ENCODE measurements at places on chromosomes 7 and 10.

DNA sequence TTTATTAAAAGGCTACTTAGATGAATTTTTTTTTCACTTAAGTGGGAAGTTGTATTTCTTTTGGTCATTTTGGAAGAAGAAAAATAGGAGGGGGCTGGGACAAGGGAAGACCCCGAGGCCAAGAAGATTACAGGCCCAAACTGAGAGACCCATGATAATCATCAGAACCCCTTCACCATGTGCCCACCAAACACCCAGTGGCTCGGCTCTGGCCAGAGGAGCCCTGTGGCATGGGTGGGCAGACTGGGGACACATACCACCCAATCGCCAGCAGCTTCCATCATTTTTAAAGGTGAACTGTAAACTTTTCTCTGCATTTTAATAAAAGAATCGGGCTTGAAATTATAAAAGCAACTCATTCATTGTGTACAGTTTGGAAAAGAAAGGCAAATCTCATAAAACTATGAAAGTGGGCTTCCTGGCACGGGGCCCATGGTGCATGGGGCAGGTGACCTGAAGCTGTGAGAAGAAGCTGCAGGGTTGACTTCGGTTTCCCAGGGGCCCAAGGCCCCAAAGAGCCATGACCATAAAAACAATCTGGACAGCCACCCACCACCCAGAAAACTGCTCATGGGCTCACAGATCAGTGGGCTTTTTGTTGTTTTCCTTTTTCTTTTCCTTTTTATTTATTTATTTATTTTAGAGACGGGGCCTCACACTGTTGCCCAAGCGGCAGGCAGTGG, 29.4 kb upstream of the RET start:
- no peak for DNase-seq

DNA sequence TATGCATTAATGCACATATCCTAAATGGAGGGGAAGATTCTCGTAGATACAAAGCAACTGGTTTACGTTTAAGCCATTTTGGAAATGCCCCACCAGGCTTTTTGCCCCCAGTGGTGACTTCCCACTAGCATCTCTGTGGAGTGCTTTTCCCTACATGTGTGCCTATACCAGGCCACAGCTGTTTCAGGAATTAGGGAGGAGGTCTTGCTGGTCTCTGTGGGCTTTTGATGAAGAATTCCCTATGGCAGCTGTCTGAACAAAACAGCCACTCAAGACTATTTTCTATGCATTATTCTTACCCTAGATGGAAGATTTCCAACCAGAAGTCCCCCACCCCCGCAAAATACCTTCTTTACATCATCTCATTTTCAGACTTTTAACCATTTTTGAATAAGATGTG, 52.0 kb upstream of the NMT2 start:
- DNase-seq, result no peak

GRCh38 chr10:21264271-21264670, 261.2 kb downstream of the SKIDA1 start:
- DNase-seq, result no peak

DNA sequence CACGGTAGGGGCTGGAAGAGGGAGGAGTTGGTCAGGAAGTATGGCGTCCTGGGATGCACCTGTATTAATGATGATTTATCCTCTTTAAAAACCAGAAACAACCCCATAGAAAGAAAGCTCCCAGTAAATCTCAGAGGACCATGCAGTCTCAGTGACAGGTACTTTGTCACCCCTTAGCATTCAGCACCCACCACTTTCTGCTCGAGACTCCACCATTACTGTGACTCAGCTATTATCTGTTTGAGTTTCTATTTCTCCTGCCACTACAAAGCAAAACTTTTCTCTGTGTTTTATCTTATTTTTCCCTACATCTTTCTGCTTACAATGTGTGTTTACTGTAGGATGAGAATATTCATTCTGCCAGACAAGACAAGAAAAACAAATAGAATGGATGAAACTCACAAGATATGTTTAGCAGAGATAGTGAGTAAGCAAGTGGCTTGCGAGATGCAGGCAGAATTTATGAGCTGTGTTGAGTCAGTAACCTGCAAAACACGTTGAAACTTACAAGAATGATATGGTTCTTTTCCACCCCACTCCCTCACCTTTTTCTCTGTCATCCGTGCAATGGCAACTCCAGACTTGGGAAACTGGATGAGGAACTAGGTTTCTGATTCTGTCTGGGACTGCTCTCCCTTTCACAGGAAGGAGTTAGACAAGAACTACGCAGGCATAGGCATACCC, 127.1 kb downstream of the AOAH start:
- DNase-seq, result no peak

GRCh38 chr7:96303686-96304443, 18.0 kb downstream of the SLC25A13 start:
- no peak for DNase-seq

DNA sequence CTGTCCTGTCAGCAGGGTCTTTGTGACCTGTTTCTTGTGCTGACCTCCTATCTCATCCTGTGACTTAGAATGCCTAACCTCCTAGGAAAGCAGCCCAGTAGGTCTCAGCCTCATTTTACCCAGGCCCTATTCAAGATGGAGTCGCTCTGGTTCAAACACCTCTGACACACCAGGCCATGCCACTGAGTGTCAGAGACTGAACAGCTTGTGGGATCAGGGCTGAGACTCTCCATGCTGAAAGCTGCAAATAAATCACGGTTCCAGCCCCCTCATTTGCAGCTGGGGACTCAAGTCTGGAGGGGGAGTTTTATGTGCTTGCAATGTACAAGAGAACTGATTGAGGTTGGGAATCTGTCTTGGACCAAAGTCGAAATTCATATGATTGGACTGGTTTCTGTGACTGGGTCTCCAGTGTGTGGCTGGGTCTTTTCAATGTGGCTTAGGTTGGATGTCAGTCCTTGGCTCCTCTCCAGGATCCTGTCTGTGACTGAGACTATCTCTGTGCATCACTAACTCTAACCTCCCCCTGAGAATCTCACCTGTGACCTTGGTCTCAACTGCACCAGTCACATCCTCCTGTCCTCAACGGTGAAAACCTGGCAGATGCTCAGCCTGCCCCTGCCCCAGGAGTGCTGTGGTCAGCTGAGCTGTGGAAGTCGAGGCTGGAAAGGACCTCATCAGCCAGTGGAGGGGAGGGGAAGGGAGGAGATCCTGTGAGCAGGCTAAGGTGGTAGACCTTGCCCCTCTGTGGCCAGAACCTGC, 11.7 kb downstream of the PRF1 start:
- DNase-seq, result no peak

DNA sequence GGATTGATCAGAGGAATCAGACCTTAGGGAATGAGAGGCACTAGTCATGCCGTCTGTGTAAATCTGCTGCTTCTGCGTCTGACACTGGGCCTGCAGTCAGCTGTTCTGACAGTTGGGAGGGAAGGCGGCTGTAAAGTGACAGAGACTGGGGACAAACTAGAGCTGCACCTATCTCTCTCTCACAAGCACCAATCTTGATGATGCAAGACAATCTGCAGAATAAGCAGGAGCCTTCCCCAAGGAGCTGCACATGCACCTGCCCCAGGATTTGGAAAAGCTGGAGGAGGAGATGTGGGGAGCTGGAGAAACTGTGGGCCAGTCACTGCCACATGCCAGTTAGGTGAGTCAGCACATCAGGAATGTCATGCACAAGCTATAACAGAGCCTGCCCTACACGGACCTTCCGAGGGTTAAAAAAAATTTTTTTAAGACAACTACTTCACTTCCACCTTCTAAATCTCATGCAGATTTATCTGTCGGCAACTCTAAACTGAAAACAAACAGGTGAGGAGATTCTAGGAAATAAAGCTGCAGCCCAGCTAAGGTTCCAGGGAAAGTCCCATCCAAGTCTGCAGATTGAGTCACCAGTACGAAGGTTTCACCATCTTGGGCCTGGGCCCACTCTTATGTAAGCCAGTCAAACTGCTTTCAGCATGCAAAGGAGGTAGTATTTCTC, 39.2 kb downstream of the ENO4 start:
- no peak for DNase-seq

DNA sequence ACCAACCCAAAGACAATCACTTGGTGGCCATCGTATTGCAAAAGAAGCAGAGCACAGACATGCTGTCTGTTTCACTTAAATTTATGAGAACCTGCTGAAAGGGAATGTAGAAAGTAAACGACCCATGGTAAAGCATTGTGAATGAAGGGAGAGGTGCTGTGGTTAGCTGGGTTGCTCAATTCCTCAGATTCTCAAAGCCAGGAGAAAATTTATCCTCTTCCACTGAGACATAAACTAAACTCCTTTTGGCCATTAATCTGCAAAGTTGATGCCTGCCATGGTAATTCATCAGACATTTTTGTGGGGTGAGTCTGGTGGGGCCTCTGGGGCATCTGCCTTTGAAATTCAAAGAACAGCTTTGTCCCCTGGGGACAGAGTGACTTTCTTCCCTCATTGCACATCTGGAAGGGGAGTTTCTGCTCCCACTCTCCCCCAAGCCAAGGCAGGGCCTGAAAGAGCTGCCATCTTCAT, 951.0 kb downstream of the LRMDA start:
- DNase-seq, result no peak

GRCh38 chr10:75941223-75941801, 509.9 kb downstream of the LRMDA start:
- DNase-seq, result no peak

DNA sequence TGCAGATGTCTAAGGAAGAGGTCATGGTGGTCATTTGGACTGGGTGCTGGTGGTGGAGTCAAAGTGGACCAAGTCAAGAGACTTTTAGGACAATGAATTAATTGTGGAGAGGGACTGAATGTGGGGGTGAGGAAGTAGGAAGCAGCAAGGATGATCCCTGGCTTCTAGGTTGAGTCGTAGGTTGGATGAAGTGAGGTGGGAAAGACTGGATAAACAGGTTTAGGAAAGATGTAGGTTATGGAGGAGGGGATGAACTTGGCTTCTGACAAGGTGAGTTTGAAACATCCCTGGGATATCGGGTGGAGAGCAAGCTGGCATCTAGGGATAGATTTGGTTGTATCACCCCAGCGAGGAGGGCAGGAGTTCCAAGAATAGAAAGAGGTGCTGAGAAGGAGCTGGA, 7.6 kb downstream of the SEMA4G start:
- DNase-seq, result no peak

- peak; percentile 27 for DNase-seq
Measured at GRCh38 chr10:8035006-8035640, 19.4 kb upstream of the GATA3 start.

GRCh38 chr7:23211589-23211988, 29.7 kb downstream of the NUP42 start:
- no peak for DNase-seq

GRCh38 chr10:118720685-118721538, 33.9 kb downstream of the CACUL1 start:
- DNase-seq, result no peak

GRCh38 chr10:3820255-3820654, 35.2 kb upstream of the KLF6 start:
- no peak for DNase-seq

- no peak for DNase-seq
Measured at GRCh38 chr7:96861-97260, 95.5 kb upstream of the FAM20C start.

DNA sequence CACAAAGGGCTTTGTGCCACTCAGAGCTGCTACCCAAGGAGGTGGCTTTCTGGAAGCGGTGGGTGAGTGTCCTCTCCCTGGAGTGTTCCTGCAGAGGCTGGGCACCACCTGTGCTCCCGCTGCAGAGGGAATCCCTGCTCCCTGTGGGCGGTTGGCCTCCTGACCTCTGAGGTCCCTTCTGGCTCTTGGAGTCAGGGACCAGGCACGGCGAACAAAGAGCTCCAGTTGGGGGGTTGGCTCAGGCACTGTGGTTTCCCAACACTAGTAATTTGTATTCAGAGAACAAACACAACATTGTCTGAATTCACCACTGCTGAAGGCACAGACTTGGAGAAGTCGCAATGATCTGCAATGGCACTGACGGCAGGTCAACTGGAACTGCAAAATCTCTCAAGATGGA, 328.9 kb downstream of the PRPF18 start:
- DNase-seq, result no peak

GRCh38 chr10:16965344-16965616, 148.1 kb upstream of the RSU1 start:
- DNase-seq, result no peak

GRCh38 chr10:36281831-36282331, 639.8 kb upstream of the FZD8 start:
- DNase-seq, result no peak

GRCh38 chr7:78752554-78752953, 700.9 kb downstream of the MAGI2 start:
- DNase-seq, result no peak

DNA sequence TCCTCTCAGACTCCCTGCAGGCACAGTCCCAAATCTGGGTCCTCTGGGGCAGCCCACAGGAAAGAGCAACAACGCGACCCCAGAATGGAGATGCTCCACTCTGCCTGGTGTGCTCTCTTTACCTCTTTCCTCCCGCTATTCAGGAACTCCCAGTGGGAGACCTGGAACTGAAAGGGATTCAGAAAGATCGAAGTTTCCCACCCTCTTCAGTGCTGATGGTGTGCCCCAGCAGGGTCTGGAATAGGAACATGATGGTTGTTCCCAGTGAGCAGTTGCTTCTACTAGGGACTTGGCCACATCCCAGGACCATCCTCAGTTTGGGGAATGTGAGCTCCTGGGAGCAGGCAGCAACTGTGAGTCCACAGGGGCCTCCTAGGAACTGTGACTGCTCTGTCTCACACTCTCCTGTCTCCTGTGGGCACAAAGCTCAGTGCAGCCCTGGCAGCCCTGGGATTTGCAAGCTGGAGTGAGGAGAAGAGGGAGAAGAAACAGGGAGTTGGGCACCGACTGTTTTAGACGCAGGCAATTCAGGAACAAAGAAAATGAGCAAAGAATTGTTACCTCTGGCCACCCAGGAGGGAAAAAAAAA, 17.9 kb downstream of the OR6V1 start:
- no peak for DNase-seq

DNA sequence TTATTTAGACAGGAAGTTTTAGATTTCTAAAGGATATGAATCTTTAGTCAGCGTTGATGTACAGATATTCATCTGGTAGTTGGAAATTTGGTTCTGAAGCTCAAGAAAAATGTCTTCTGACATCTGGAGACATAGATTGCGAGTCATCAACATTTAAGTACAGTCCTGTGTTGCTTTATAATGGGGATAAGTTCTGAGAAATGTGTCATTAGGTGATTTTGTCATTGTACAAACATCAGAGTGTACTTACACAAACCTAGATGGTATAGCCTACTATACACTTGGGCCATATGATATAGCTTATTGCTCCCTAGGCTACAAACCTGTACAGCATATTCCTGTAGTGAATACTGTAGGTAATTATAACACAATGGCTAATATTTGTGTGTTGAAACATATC, 49.6 kb upstream of the UBN2 start:
- DNase-seq, result no peak

DNA sequence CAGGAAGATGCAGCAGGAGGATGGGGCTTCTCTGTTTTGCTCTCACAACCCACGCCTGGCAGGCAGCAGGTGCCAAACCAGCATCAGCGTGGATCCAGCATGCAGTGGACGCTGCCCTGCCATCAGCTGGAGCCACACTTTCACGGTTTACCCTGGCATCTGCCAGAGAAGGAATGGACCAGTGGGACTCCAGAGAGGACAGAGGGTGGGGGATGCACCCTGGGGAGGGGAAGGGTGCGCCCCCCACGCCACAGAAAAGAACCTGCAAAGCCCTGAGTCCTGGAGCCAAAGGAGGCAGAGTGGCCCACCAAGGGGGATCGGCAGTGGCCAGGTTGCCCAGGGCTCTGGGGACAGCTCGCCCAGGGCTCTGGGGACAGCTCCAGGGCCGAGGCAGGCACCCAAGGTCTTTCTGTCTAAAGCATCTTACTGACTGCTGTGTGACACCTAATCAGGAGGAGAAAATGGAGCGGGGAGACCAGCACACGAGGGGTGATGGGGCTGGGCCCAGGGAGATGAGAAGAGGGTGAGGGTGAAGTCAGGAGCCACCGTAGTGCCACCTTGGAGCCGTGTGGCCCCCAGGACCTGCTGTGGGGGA, 225.1 kb downstream of the DNAJB6 start:
- DNase-seq, result no peak

Data from activated T-cell treated with anti-CD3 and anti-CD28 coated beads, Interleukin-2, amount 50 U/mL, for 1 hour (primary cell).